AG09309 (cell line): ENCODE measurements at places on chromosomes 7 and 10.
A peak's percentile ranks its signal among the peaks of the same experiment; 100 is the strongest.

GRCh38 chr10:30980951-30981616 is 50.6 kb downstream of the ZNF438 start:
- no peak for DNase-seq

- no peak for DNase-seq
Observed at GRCh38 chr10:91367127-91367531, 43.0 kb upstream of the HECTD2 start.

- no peak for DNase-seq
Observed at GRCh38 chr10:36455526-36456133, 669.8 kb upstream of the ANKRD30A start.

GRCh38 chr7:44193011-44193802 is 4.0 kb upstream of the GCK start:
- no peak for DNase-seq

DNA sequence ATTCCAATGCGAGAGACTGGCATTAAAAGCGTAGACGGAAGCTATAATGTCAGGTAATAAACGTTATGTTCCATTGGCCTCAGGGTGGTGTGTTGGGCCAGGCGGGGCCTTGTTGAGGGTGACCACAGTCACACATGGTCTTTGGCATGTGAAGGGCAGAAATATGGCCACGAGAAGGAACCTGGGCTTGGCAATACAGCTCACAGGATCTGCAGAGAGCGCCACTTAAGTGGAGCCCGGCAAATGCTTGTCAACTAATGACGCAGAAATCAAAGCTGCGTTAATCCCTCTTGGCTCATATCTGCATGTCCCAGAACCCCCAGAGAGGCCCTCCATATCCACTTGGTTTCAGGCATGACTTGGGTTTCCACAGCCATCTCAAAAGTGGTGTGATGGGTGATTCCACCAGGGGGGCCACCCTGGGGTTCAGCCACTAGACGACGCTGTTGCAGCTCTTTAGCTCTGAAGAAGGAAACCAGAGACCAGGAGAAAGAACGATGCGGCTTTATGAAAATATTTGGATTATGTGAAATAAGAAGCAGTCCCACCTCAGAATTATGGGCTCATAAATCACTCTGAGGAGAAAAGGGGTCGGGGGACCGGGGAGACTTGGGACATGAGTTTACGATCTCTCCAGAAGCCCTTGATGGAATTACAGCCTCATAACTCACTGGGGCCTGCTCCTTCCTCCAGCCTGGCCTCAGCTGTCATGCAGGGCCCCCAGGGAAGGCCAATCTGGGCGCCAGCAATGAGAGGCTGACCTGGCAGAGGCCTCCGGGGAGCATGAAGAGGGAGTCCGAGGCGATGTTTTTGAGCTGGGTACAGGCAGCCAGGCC is 462.5 kb downstream of the PLXNA4 start:
- DNase-seq: no peak

DNA sequence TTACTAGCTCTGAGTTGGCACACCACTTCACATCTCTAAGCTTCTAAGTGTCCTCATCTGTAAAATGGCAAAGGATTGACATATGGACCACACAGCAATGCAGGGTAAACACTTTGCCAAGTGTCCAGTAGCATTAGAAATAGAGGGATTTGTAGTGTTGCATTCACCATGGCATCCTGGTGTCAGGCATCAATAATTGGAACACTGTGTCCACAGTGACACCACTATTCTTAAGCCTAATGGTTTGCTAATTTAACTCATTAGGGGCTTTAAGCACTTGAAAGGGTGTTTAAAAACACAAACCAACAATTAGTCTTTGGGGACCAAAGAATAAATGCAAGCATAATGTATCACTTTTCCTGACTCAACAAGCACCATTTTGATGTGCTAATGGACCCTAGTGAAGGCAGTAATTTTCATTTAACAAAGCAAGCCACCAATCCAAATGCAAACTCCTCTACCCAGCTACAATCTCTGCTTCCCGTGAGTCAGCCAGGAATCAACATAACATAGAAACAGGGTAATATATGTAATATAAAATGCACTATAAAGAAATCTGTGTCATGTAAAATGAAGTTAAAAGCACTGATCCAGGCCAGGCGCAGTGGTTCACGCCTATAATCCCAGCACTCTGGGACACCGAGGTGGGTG is 75.9 kb downstream of the FAM204A start:
- no peak for DNase-seq

DNA sequence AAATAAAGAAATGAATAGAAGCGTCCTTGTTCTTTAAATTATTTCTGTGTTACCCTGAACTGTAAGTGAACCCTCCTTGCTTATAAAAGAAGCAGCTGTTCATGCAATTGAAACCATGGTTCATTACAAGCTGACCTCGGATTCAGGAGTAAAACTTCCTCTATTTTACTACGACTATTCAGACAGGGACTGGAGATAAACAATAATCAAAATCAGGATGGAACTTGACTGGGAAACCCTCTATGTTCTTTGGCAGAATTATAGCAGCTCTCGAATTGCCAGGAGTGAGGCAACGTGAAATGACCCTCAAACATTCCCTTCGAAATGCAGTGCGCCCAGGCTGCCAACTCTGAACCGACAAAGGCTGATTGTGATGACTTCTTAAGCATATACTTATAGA is 172.1 kb downstream of the CYP26A1 start:
- no peak for DNase-seq

DNA sequence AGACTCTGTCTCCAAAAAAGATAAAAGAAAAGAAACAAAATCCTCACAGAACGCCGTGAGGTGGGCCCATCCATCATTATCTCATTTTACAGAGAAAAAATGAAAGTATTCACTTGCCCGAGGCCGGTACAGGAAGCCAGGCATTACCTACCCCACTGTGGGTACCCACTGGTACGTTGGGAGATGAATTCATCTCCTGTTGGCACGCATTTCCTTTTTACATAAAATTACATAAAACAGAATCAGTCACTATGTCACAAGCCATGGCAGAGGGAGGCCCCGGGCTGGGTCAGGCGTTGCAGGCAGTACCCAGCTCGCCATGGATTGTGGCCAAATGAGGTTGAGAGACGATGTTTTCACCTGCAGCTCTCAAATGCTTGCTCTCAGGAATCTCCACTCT is 38.6 kb upstream of the TNRC18 start:
- DNase-seq: no peak

- no peak for DNase-seq
Observed at GRCh38 chr10:79093658-79094411, 25.1 kb downstream of the ZMIZ1 start.

- DNase-seq: no peak
Observed at GRCh38 chr7:157274991-157275427, 61.8 kb upstream of the DNAJB6 start.

GRCh38 chr7:116269466-116269865 is 59.1 kb downstream of the TES start:
- no peak for DNase-seq

DNA sequence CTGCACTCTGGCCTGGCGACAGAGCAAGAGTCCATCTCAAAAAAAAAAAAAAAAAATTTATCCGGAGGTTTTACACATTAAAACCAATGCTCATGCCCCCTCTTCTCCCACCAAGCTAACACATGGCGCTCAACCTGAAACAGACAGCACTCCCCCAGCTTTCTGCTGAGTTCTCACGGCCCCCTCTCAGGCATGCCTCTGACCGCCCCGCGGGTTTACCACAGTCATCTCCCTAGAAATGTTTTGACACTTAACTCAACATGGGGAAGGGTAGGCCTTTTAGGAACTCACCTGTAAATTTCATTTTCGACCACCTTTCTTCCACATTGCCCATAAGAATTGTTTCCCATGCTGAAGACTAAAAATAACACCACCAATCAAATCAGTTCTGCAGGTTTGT is 9.3 kb downstream of the RCC1L start:
- no peak for DNase-seq

- DNase-seq: no peak
Observed at GRCh38 chr10:64505501-64505900, 984.3 kb downstream of the REEP3 start.

GRCh38 chr10:111177379-111177778 is 100.5 kb downstream of the ADRA2A start:
- DNase-seq: no peak

- no peak for DNase-seq
Observed at GRCh38 chr7:95596198-95597063, at the start of gene PDK4. Gene PDK4 (minus strand): TSS chr7:95596516. CDS start chr7:95596293, 223 bp downstream.

- DNase-seq: no peak
Observed at GRCh38 chr7:79528421-79528820, 75.0 kb upstream of the MAGI2 start.

- peak; percentile 5 for DNase-seq
Observed at GRCh38 chr10:70052462-70053217, at the start of gene MACROH2A2. Gene MACROH2A2 (plus strand): TSS chr10:70052846. CDS start chr10:70075659, 22,813 bp downstream.

DNA sequence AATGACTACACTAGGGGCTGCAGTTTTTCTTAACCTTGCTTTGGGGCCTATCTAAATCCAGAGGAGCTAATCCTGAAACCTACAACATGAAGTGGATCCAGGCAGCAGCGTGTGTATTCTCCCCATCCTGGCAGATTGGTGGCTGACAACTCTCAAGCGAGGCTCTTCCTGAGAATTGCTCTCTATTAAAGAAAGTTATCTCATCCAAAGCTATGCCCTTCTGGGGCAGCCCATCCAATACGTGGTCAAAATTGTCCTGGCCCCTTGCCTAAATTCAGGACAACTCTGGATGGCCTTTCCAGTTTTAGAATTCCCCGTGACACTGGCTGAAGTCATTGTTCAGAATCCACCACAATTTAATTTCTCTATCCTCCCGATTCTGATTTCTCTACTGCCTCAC is 66.1 kb downstream of the IQUB start:
- no peak for DNase-seq

DNA sequence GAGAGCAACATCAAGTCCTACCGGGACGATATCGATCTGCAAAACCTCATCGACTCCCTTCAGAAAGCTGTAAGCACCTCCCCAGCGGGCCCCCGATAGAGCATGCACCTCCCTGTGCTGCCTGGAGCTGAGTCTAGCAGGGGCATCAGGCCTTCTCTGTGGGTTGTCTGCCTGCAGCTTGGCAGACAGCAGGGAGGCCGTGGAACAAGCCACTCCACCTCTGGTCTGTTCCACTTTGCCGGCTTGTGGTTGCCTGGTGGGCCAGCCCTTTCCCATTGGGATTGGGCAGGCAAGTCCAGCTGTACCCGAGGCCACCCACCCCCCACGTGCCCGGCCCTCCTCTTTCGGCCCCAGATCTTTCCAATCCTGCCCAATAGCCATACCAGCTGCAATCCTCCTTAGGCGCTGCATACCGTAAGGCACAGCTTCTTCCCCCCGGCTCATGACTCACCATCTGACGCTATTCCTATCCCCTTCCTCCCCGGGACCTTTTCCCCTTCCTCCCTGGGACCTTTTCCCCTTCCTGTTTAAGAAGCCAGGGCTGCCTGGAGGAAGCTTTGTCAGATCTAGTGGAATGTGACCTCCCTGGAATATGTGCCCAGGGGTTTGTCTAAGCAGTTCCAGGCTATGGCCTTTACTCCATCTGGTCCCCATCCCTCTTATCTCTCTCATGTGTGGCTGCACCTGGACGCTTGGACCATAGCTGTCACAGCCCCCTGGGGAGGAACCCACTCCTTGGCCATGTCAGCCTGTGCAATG is 28.1 kb upstream of the SH2D4B start:
- DNase-seq: no peak

- DNase-seq: no peak
Observed at GRCh38 chr7:137983323-137984008, 18.4 kb downstream of the CREB3L2 start.

DNA sequence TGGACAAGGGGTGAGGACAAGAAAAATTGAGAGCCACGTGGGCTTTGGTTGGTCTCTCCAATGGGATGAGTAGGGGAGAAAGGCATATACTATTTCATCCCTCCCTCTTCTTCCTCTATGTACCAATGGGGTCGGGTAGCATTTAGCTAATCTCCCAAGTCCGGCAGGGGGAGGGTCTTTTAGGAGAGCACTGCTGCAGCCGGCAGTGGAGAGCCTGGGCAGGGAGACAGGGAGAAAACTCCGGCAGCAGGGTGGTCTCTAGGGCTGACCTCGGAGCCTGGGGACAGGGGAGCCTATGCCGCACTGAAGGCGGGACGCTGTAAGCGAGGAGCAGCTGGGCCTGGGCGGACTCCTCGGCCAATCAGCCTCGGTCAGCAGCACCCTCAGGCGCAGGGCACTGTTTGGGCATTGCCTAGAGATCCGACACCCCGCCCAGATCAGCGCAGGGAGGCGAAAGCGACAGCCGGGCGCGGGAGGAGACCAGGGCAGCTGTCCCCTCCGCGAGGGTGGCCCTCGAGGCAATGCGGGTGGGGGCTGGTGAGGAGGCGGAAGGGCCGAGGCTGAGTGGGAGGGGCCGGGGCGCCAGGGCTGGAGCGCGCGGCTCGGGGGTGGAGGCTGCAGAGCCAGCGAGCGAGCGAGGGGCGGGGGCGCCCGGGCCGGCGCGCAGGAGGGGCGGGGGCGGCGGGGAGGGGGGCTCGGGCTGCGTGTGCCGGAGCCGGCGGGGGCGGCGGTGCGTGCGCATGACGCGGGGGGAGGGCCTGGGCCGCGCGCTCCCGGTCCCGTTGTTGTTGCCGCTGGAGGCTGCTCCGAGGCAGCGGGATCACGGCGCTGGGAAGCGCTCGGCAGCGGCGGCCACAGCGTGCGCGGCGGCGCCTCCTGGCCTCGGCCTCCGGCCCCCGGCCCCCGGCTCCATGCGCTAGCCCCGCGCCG is at the start of gene AGAP3:
Gene AGAP3, plus strand, starts transcription at position 785 of the 930 bp plus-strand sequence. CDS start 267 bp downstream, outside the sequence.
- no peak for DNase-seq

DNA sequence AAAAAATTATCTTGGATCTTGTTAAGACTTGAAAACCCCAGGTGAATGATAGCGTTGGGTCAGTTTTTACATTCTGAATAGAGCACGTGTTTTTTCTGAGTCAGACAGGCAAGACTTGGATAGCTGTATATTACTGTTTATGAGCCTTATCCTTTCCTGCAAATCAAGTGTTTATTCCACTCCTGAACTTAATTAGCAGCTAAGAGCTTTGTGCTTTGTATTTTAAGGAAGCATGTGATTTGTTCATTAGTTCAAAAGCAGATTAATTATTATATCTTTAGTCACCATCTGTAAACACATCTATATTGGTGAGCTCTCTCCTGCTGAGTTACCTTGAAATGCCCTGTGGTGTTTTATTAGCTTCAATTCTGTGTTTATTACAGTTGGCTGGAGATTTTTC is 98.6 kb upstream of the PRPS1L1 start:
- no peak for DNase-seq

GRCh38 chr7:150856303-150857275 is 4.3 kb downstream of the AOC1 start:
- DNase-seq: no peak

DNA sequence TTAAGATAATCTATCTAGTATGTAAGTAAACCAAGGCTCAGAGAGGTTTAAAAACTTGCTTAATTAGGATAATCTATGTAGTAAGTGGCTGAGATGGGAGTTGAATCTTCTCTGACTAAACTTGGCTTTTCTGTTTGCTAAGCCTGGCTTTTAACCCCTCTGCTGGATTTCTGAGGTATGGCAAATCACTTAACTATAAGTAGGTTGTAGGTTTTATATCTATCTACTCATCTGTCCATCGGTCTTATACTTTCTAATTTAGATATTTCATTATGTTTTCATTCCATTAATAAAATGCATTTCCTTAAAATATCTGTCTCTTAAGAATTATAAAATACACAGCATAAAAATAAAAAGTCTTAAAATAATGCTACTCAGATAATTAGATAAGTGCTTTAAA is 59.4 kb downstream of the ST7 start:
- DNase-seq: no peak
